ENCODE measurements at places on chromosomes 1 and 21.

DNA sequence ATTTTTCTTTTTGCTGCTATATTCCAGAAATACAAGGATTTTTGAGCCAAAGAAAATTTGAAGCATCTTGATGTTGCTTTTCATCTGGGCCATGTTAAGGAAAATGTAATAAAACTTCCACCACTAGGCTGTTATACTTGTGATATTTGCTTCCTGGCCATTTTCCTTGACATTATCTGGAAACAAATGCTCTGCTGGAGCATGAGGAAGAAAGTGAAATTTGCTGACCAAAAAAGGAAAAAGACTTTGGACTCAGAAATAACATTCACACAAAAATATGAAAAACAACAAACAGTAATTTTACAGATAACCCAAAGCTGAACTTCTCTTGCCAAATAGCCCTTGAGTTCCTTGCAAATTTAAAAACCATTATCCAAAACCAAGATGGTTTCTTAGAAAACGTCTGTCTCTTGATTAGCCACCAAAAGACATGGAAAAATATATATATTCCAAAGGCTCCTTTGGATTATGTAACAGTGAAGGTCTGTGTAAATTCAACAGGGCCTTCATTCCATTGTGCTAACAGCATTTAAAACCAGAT is 344.5 kb downstream of the LMX1A start:
- DNase-seq: no peak

- DNase-seq: no peak
Observed at GRCh38 chr1:34113887-34114286, 51.1 kb downstream of the CSMD2 start.

- no peak for DNase-seq
Observed at GRCh38 chr1:44405031-44405797, at the start of gene RNF220. Gene RNF220, plus strand, starts transcription at chr1:44405255.

- DNase-seq: no peak
Observed at GRCh38 chr1:169099561-169099960, 6.9 kb upstream of the ATP1B1 start.

- no peak for DNase-seq
Observed at GRCh38 chr1:45510036-45510971, 10.2 kb downstream of the MMACHC start.

DNA sequence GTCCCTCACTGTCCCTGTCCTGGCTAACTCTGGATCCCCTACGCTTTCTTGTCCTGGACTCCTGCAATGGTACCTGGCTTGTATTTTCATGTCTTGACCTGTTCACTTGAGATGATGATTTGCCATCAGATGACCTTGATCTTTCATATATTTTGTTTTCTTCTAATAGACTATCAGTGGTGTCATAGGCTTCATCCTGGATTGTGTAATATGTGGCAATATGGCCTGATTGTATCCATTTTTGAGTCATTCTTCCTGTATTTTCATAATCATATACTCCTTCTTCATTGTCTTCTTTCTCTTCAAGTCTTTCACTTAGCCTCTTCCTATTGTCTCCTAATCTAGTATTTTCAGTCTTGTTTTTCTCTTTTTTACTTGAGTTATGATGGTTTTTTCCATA is 11.1 kb downstream of the FLG start:
- DNase-seq: no peak

GRCh38 chr1:88150330-88150729 is 533.7 kb upstream of the PKN2 start:
- no peak for DNase-seq

Data from esophagus squamous epithelium (tissue), 5 donors.